ENCODE measurements at places on chromosomes 1 and 21.

GRCh38 chr21:43654806-43655489, 4.3 kb downstream of the HSF2BP start:
- DNase-seq, result no peak

GRCh38 chr1:248183996-248184395, 9.4 kb downstream of the OR2M2 start:
- DNase-seq, result no peak

DNA sequence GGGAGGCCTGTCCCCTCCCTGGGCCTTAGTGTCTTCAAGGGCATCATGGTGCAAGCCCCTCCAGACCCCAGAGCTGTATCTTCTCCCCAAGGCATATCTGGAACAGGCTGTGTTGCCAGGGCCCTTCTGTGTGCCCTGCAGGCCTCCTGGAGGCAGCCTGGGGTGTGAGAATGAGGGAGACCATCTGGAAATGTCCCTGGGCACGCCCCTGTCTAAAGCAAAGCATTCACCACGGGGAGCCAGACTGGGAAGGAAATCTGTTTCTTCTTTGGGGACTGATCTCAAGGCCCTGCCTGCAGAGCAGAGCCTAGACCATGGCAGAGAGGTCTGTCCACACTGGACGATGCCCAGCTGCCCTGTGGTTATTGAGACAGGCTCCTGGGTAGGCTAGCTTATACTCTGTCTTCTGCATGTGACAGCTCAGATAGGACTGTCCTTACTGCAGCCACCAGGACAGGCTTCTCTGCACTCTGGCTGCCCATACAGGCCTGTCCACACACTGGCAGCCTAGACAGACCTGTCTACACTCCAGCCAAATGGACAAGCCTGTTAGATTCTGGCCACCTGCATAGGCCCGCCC, 24.6 kb downstream of the PODN start:
- no peak for DNase-seq

DNA sequence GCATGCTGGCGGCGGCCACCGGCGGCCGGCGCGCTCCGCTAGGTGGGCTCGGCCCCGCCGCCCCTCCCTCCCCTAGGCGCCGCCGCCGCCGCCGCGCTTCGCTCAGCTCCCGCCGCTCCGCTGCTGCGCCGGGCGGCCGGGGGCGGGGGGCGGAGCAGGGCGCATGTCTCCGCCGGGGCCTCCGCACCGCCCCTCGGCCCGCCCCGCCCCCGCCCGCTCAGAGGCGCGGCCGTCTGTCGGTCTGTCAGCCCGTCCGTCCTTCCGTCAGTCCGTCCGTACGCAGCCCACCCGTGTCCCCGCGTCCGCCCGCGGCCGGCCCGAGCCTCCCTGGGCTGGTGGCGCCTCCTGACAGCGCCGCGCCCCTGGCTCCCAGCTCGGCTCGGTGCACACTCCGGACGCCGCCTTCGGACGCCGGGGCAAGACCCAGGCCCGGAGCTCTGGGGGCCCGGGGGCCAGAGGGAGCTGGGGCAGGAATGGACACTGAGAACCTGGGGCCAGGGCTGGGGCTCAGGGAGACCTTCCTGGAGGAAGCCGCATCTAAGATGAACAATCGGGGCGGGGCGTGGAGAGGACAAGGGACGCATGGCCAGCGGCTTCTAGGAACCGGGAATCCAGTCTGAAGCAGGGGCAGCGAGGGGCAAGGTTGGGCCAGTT, at the start of gene GPR153:
Gene GPR153, minus strand, starts transcription at position 138 of the 654 bp plus-strand sequence. CDS start 6,193 bp downstream, outside the sequence.
- DNase-seq, result no peak

DNA sequence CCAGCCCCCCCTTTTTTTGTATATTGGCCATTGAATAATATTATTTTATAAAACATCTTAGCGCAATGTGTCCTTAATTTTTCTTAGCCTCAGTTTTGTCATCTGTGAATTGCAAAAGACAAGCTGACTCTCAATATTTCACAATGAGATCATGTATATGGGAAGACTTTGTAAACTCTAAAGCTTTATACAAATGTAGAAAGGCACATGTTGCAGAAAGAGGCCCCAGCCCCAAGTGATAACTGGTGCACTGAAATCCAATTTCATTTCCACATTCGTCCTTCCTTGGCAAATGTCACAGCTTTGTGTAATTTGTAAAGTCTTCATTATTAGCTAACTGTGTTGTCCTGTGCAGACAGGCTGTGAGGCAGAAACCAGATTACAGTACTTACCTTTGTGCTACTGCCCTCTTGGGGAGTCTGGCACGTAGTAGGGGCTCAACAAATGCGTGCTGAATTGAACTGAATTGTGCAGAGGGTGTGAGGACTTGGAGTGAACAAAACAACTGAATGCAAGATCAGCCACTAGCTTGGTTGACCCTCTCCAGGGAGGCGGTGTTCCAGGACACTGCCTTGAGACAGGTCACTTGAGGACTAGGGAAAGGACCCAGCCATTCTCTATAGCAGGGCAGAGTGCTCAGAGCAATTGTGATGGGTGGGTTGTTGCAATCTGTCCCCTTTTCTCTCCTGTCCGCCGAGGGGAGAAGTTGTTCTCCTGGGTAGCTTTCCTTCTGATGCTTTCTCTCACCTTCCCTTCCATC, 74.6 kb downstream of the LMO4 start:
- no peak for DNase-seq

DNA sequence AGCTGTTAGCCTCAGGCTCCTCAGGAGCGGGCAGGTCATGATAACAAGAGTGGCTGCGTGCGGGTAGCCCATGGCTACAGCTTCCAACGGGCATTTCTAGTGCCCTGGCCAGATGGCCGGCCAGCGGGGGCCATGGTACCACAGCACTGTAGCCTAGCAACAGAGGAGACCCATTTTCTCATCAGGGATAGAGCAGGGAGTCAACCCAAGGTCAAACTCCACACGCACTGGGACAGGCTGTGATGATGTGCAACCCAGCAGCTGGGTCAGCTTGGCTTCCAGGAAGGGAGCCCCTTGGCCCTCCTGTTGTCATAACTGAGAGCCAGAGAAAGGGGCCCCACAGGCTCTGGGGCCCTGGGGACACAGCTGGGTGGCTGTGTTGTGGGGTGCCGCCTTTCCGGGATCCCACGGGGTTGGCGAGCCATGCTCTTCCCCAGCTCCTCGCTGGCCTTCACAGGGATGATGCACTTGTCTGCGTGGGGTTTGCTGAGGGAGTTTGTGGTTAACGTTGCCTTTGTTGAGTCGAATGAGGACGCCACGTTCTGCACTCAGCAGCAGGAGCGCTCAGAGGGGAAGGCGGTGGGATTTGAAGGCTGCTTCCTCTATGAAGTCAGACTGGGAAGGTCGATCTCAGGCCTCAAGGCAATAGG, 46.3 kb downstream of the COL18A1 start:
- no peak for DNase-seq

- no peak for DNase-seq
These were observed 11.0 kb upstream of the PGD start for GRCh38 chr1:10387677-10388386.

GRCh38 chr1:109807402-109807801, 43.7 kb upstream of the EPS8L3 start:
- DNase-seq, result no peak

- no peak for DNase-seq
These were observed 2.4 kb downstream of the RAP1GAP start for GRCh38 chr1:21666576-21667320.
